ENCODE measurements at places on chromosomes 16 and 17. TPM values are rescaled to one million over a fixed set of nuclear protein-coding genes. Genes with fewer than 3 reads are reported as not detected.

- DNase-seq = no peak
Observed at GRCh38 chr17:44345454-44346026, 438 bp downstream of the GRN start.

DNA sequence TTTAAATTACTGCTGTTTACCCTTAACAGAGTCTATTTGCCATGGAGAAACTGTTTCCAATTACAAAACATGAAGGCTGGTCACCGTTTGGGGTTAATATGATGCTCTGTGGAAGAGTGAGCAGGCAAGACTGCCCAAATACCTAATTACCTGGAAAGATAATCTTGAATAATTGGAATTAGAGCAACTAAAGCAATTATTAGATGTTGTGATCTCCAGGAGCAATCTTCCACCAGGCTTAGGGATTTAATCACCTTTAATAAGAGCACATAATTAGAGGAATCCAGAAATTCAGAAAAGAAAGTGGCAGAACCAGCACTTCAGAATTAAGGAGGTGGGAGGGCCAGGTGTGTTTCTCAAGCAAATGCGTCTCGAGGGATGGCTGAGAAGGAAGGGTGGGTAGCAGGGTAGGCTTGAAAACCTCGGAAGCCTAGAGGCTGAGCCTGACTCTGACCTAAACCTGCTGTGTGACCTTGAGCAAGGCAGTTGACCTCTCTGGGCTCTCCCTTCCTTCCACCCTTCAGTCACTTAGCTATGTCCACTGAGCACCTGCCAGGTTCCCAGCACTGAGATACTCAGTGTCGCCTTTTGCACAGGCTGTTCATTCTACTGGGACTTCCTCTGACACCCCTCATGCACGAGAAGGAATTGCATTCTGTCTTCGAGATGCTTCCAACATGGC lies 113.2 kb downstream of the GSG1L start:
- DNase-seq = no peak

DNA sequence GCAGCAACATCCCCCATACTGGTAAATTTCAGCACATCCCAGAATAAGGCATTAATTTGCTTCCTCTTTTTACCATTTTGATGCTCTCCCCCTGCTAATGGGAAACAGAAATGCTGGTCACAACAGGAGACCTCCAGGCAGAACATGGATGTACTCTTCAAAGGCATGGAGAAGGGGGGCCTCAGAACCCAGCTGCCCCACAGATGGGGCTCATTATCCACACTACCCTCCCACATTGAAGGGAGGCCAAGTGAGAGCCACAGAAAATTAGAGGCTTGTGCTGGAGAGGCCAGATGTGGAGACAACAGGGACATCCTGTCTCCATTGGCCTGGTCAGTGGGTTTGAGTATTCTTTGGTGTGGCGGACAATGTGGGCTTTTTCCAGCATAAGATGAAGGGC lies 150.1 kb upstream of the CDH11 start:
- no peak for DNase-seq

DNA sequence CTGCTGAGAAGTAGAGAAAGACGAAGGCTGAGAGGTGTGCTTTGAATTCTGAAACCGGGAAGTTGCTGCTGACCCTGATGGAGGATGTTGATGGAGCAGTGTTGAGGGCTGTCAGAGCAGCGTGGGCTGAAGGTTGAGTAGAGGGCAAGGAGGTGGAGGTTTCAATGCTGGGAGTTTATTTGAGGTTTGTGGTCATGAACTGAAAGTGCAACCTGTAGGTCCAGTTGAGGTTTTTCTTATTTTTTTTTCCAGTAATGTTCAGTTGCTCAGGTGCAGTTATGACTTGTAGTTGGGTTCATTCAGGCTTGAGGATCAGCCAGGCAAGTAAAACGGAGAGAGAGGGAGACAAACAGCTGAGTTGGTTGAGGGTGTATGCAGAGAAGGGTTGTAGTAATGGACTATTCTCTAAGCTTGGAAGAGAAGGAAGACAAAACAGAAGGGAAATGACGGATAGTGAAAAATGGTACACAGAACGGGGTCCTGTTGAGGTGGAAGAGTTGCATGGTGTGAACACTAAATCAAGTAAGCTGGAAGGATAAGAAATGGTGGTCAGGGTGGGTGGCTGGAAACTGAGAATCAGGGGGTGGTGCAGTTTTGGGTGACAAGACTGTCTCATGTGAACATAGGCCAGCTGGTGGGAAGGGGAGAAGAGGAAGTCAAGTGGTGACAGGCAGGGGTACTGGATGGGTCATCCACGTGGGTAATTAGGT lies 8.7 kb upstream of the UBE2G1 start:
- DNase-seq = no peak

GRCh38 chr16:70661918-70662641 lies 15.7 kb downstream of the IL34 start:
- no peak for DNase-seq

The NPIPB9 gene
- polyA plus RNA-seq = 0.42 TPM

DNA sequence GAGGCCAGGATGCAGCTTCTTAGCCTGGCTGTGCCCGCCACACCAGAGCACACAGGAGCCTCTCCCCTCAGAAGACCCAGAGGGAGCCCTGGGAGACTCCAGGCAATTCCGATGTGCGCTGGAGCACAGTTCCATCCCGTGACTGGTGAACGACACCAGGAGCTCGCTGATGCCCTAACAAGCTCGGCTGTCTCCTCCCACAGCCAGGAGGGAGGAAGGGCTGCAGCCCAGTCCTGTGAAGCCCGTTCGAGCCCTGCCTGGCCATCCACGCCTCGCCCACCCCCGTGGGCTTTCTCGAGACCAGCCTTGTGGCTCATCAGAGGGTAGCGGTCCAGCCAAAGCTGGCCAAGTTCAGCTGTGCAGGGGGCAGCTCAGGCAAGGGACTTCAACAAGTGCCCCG lies 21.8 kb upstream of the RASD1 start:
- DNase-seq = no peak

GRCh38 chr17:28912281-28912937 lies 9.5 kb upstream of the DHRS13 start:
- no peak for DNase-seq

The LRRC37A gene
- polyA plus RNA-seq = 1.1 TPM

DNA sequence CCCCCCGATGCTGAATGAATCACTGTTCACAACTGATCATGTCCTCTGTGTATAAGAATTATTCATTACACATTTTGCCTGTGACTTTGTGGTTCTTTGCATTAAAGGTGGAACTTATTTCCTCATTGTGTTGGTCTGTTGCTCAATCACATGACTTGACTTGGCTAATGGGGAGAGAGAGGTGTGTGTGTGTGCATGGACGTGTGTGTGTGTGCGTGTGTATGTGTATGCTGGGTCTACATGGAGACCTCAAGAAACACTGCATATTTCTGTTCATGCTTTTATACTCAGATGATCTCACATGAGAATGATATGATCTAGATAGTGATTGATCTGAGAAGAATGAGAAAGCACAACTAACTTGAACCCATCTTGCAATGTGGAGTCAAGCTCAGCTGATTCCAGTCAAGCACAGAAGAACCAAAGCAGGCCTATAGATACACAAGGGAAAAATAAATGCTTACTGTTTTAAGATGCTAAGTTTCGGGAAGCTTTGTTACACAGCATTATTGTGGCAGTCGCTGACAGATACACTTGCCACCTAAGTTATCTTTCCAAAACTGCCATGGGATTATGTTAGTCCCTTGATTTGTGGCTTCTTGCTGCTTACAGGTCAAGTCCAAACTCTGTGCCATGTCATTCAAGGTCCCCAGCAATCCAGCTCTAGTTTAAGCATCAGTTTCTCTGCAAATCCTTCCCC lies 167.9 kb upstream of the ZFHX3 start:
- no peak for DNase-seq

- DNase-seq = no peak
Observed at GRCh38 chr17:37280841-37281240, 94.9 kb upstream of the C17orf78 start.

GRCh38 chr17:28396635-28397239 lies 9.3 kb downstream of the SLC46A1 start:
- DNase-seq = no peak

GRCh38 chr16:79132701-79133100 lies 467.8 kb downstream of the MAF start:
- no peak for DNase-seq

All from H1 (cell line).